CD4-positive, alpha-beta T cell (primary cell): ENCODE measurements at places on chromosomes 11 and 22.

GRCh38 chr11:112345166-112345565 is 84.5 kb upstream of the PLET1 start:
- no peak for DNase-seq

DNA sequence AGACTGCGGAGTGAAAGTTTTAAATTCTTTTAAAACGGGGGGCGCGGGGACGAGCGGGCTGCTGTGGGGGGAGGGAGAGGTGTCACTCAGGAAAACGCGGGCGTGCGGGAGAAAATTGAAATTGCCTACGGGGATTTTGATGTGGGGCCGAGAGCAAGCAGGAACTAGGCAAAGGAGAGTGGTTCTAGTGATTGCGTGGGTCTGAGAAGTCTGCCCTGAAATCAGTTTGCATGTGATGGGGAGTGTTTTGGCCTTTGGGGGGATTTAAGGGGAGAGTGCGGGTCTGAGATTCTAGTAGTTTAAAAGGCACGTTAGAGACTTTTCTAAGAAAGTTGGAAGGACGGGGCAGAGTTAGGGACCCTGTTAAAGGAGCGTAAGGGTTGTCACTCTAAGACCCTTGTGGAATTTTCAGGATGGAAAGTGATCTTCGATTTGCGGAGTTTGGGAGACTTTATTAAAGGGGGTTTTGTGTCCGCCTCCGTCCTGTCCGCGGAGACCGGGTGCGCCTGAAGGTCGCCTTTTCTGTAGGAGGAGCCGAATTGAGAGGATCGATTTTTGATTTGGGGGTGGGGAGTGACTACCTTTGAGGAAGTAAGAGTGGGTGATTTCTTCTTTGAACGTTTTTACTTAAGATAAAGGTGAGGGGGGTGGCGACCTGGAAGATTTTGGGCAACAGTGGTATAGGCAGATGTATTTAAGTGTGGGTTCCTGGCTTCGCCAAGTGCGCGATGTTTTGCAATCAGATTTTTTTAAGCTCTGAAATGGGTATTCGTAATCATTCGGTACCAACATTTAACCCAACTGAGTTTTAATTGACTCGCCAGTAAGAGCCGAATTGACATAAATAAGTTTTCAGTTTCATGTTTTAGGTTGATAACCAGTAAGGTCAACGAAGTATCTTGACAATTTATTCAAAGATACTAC is 1.1 kb downstream of the EED start:
- DNase-seq, result no peak

DNA sequence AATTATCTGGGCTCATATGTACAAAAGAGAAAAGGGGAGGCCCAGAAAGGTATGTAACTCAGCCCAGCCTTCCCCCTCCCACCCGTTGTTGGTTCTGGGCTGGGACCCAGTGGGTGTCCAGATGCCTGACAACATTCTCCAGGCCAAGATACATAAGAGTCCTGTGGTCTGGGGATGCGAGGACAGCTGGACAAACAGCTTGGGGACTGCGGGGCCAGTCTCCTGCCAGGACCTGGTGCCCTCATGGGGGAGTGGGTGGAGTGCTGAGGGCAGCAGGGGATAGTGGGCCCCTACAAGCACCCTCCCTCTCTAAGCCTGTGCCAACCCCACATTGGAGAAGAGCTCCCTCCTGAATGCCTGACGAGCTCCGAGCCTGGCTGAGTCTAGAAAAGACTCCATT is 3.5 kb upstream of the SLC22A6 start:
- no peak for DNase-seq

GRCh38 chr22:42930810-42931420 is 73.8 kb upstream of the ARFGAP3 start:
- DNase-seq, result no peak

- DNase-seq, result no peak
Measured at GRCh38 chr11:79541466-79541865, 100.6 kb upstream of the TENM4 start.

- no peak for DNase-seq
Measured at GRCh38 chr11:66011785-66012303, at the start of gene CST6. Gene CST6 (plus strand): TSS chr11:66012008. CDS start chr11:66012045, 37 bp downstream.

GRCh38 chr22:38873469-38874411 is 1.7 kb upstream of the CBX6 start:
- DNase-seq, result peak; percentile 48

- no peak for DNase-seq
Measured at GRCh38 chr22:46068593-46069491, 81.5 kb upstream of the PPARA start.

DNA sequence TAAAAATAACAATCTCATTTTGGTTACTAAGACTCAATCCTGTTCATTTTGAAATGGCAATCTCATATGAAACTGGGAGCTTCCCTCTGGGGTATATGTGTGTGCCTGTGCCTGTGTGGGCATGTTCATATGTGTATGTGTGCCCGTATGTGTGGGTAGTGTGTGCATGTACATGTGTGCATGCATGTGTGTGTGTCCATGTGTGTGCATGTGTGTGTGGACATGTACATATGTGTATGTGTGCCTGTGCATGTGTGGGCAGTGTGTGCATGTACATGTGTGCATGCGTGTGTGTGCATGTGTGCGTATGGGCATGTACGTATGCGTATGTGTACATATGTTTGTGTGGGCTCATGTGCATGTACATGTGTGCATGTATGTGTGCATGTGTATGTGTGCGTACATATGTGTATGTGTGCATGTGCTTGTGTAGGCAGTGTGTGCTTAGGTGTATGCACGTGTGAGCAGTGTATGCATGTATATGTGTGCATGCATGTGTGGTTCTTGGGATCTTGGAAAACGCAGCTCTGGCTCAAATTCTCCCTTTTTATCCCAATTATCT is 24.5 kb upstream of the CACNG2 start:
- DNase-seq, result no peak

- no peak for DNase-seq
Measured at GRCh38 chr11:134151083-134151747, 72.6 kb downstream of the NCAPD3 start.

GRCh38 chr11:36241497-36241896 is 47.7 kb downstream of the COMMD9 start:
- no peak for DNase-seq

DNA sequence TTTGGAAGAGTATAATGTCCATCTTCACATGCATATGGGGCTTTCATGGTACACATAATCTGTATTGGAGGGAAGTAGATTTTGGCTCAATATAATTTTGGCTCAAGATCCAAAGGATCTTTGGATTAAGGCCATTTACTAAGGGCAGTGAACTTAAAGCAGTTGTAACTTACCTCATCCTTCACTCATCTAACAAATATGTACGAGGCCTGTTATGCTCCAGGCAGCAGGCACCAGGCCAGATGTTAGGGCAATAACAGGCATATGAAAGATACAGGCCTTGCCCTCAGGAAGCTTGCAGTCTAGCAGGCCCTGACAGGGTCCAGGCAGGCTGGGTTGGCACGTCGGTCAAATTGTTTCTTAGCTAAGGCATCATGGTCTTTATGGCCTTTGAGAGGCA is 44.6 kb downstream of the LIF start:
- DNase-seq, result no peak

- DNase-seq, result no peak
Measured at GRCh38 chr22:39940757-39941305, 19.4 kb upstream of the TMA7B start.

DNA sequence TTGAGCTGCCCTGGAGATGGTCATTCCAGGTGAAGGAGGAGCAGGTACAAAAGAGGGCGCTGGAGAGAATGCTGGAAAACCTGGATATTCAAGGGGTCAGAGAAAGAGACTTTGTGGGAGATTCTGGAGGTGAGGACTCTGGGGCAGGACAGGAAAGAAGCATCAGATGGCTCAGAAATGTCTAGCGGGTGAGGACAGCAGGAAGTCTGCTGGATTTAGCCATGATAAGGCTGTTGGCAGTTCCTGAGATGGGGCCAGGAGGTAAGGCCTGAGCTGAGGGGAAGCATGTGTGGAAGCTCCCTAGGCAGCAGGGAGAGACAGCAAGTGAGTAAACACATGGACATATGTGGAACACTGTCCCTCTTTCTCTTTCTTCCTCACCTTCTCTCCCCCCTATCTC is 1.5 kb downstream of the UPB1 start:
- DNase-seq, result no peak

- no peak for DNase-seq
Measured at GRCh38 chr22:48369789-48370507, 1457.7 kb downstream of the BRD1 start.

GRCh38 chr11:111729831-111730311 is 36.3 kb downstream of the PPP2R1B start:
- no peak for DNase-seq

GRCh38 chr22:37069319-37069718 is 17.8 kb downstream of the KCTD17 start:
- no peak for DNase-seq

DNA sequence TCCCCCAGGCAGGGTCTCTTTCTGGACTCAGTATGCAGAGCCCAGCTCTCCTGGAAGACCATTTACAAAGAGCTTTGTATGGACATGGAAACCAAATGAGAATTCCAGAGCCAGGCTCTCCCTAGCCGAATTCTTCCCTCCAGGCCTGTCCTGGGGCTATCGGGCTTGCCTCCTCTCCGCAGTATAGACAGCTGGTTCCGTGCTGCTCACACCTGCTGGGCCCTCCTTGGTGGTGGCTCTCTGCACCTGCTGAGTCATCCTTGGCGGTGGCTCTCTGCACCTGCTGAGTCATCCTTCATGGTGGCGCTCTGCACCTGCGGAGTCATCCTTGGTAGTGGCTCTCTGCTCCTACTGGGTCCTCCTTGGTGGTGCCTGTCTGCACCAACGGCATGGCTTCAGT is 743.5 kb downstream of the BRD1 start:
- no peak for DNase-seq

- no peak for DNase-seq
Measured at GRCh38 chr22:42994917-42995562, 19.9 kb downstream of the PACSIN2 start.
